Left ventricle myocardium superior (tissue), 1 donor: ENCODE measurements at places on chromosomes 3 and 15. TPM values are rescaled to one million over a fixed set of nuclear protein-coding genes. Genes with fewer than 3 reads are reported as not detected.

ZBBX gene
- total RNA-seq = not detected

KCNAB1 gene
- 2.4 TPM for total RNA-seq

GRCh38 chr3:150372722-150373121, 35.4 kb upstream of the TSC22D2 start:
- no peak for DNase-seq

DNA sequence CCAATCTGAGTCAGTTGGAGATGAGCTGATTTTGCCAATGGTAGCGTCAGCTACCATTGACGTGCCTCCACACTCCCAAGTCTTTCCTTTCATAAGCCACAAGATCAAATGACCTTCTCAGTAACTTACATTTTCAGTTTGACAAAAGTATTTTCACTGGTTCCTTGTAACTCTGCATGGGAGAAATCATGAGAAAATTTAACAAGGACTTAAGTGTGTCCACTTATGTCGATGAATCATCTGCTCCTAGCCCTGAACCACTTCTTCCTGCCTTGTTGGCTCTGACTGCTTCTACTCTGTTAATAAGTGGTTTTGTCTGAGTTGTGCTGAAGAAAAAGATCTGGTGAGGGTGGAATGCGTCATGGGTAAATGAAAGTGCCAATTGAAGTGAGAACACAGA, 101.2 kb downstream of the NFKBIZ start:
- no peak for DNase-seq

DNA sequence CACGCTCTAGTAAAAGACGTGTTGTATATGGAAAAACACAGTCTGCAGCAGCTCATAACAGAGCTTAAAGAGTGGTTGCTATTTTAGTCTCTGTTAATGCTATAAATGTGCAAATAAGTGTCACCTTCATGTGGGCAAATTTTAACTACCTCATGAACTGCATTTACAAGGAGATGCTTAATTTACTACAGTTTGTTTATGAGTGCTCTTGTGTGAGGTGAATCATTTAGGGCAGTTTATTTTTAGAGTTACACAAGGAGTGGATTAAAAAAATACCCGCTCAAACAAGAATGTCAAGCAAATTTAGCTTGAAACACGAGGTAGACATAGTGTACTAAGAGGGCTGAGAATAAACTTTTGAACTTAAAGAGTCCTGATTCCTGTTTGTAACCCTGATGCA, 579.0 kb downstream of the MFSD1 start:
- DNase-seq = no peak

DNA sequence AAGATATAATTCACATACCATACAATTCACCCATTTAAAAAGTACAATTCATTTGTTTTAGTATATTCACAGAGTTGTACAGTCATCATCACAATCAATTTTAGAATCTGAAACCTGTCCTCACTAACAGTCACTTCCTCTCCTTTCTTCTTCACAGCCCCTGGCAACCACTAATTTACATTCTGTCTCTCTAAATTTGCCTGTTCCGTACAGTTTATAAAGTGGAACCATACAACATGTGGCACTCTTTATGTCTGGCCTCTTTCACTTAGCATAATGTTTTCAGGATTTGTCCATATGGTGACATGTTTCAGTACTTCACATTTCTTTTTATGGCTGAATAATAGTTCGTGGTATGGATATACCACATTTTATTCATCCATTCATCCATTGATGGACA, 22.7 kb downstream of the ERICH6 start:
- DNase-seq = no peak

DNA sequence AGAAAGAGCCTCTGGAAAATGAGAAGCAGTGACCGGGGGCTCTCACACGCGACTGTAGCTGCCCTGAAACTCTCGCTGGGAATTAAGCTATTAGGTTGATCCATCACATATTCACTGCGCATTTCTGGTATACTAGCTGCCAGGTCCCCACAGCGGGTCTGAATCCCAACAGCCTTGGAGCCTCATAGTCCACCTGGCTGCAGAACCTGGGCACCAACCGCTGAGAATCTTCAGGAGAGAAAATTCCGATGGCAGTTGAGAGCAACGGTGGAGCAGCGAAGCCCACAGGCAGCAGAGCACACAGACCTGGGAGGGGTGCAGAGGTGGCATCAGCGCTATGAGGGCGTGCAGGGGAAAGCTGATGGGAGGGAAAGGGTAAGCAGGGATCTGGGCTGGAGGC, 75.1 kb downstream of the FAM174B start:
- DNase-seq = no peak

- DNase-seq = no peak
Measured at GRCh38 chr15:78996894-78997275, 52.0 kb upstream of the CTSH start.

DNA sequence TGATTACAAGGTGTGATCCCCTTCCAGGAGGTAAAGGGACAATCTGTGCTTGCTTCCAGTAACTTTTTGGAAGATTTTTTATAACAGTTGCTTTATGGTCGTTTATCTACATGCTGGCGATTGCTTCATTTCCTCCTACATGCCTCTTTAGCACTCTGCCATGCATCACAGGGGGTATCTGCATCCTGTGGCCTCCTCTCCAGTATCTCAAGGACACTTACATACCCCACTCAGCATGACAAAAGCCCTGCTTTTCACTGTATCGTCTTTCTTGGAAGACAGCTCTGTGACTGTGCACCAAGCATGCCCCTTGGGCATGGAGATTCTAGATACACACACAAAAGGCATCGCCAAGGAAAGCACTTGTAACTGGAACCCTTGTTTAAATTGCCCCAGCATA, 25.3 kb downstream of the CAPN3 start:
- DNase-seq = no peak

GRCh38 chr3:94301366-94301765, 238.5 kb downstream of the NSUN3 start:
- no peak for DNase-seq
